ENCODE measurements at places on chromosomes 2 and 18.

- no peak for DNase-seq
Measured at GRCh38 chr2:27911458-27912210, 21.1 kb downstream of the BABAM2 start.

GRCh38 chr2:105731511-105731910, 13.2 kb upstream of the NCK2 start:
- DNase-seq: no peak

- no peak for DNase-seq
Measured at GRCh38 chr2:97911206-97911921, 84.4 kb downstream of the TMEM131 start.

- no peak for DNase-seq
Measured at GRCh38 chr2:27527182-27527581, 30.5 kb downstream of the GCKR start.

DNA sequence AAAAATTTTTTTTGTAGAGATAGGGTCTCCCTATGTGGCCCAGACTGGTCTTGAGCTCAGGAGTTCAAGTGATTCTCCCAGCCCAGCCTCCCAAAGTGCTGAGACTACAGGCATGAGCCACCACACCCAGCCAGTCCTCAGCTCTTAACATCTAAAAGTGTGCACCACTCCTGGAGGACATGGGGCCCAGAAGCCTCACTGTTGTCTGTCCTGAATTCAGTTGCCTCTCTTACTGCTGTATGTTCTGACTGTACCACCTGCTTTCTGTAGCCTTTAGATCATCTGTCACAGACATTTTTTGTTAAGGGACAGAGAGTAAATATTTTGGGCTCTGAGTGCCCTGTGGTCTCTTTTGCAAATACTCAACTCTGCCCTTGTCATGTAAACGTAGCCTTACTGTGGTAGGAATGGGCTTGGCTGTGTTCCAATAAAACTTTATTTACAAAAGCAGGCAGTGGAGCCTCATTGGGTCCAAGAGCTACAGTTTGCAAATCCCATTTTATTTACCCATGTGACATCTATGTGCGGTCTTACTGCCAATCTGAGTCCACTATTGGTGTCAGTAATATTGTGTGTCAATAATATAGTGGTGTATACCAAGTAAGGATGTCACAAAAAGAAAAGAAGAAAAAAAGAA, 38.1 kb downstream of the TMEM37 start:
- DNase-seq: no peak

DNA sequence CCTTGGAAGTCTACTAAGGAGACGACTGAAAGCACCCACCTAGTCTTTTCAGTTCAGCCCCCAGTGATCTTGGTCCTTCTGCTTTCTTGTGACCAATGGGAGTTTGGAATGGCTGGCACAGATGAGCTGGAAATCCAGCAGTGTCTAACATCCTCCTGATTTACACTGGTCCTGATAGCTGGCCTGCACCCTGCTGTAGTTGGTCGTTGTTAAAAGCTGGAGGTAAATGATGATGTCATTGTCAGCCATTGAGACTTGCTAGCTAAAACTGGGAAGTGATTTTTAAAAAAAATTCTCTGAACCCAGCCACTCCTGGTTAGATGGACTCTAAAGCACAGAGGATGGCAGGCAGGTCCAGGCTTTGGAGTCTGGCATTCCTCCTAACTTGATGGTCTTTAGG, 19.3 kb downstream of the CCT7 start:
- DNase-seq: no peak

GRCh38 chr2:144372410-144373080, 147.4 kb downstream of the ZEB2 start:
- no peak for DNase-seq
